ENCODE measurements at places on chromosomes 7 and 10.

- DNase-seq, result no peak
These were observed 203.5 kb upstream of the RNF32 start for GRCh38 chr7:156437021-156437614.

DNA sequence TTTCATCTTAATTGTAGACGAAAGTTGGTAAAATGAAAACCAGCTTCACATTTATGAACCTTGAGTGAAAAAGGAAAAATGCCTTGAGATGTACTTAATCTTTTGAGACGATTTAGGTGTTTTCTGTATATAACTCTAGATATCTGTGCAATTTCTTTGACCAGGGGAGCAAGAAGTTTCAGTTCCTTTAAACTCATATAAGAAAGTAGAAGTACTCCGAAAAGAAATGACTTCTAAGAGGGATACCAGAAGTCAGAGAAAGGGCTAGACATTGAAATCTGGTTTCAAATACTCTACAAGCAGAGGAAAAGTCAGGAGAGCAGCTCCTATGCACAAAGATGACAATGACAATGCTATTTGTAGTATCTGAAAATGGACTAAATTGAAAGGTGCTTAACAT lies 303.7 kb downstream of the BAMBI start:
- DNase-seq, result no peak

- no peak for DNase-seq
These were observed 15.6 kb upstream of the MUC3A start for GRCh38 chr7:100933734-100934133.

- DNase-seq, result no peak
These were observed 31.7 kb upstream of the SLC18A3 start for GRCh38 chr10:49578392-49578791.

GRCh38 chr7:22275661-22276060 lies 81.3 kb downstream of the RAPGEF5 start:
- DNase-seq, result no peak

GRCh38 chr7:148982654-148983199 lies 45.6 kb downstream of the PDIA4 start:
- no peak for DNase-seq

GRCh38 chr7:23514755-23515154 lies 17.0 kb downstream of the TRA2A start:
- DNase-seq, result no peak

DNA sequence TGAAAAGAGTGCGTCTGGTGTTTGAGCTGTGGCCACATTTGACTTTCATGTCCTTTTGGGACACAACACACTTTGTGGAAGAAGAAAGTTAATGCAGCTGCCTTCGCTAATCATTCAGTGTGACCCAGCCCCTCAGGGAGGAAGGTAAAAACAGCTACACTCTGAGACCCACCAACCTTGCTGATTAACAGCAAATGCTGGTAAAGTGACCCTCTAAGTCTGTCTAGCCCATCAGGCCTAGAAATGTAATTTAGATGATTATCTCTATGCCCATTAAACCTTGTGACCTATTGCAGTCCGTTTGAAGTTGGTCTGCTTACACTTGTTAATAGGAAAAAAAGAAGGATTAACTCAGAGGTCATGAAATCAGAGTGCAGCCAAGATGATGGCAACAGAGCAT lies 161.9 kb upstream of the WNT16 start:
- DNase-seq, result no peak

DNA sequence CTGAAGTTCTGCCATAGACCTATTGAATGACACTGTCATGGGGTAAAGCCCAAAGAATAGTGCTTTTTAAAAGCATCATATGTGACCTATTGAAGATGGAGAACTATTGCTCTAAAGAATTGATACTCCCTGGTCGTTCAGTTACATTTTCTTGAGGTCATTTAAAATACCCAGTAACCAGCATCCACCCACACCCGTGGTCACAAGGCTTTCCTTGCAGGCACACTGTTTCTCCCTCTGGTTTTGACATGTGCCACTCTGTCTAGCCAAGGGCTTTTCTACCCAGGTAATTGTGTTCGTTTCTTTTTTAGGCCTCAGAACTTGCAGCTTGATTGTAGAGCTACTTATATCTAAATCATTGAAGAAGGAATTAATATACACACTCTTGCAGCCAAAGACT lies 68.3 kb upstream of the LYZL2 start:
- DNase-seq, result no peak

- DNase-seq, result no peak
These were observed 45.8 kb upstream of the DNAH11 start for GRCh38 chr7:21497072-21497471.

DNA sequence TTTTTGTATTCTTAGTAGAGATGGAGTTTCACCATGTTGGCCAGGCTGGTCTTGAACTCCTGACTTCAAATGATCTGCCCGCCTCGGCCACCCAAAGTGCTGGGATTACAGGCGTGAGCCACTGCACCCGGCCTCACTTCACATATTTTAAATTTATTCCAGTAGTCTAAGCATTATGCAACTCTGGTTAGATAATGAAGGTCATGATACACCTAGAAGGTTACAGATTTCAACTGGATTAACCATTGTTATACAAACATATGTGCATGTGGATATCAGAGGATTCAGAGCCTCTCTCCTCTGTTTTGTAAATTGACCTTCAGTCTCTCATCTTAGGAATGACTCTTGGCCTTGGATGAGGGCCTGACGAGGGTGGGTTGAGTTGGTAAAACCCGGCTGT lies 146.3 kb downstream of the DPP6 start:
- DNase-seq, result no peak

- no peak for DNase-seq
These were observed 104.7 kb downstream of the PHF14 start for GRCh38 chr7:11078247-11078834.

DNA sequence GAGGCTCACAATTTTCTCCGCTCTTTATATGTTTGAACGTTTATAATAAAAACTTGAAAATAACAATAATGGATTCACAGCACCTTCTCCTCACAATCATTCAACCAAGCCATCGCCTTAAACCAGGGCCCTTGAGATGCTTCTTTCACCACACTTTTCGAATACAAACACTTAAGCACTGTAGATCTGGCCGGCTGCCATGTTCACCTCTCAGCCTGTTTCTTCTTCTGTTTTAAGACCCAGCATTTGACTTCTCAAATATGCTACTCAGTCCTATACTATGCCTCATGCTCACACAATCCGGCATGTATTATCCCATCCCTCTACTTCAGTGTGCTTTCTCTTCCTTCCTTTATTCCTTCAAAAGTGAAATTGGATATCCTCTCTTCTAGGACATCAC lies 280.6 kb downstream of the TFEC start:
- no peak for DNase-seq

GRCh38 chr10:84903320-84903719 lies 574.9 kb downstream of the CCSER2 start:
- no peak for DNase-seq

- no peak for DNase-seq
These were observed 47.9 kb upstream of the BAIAP2L1 start for GRCh38 chr7:98448766-98449165.

- DNase-seq, result no peak
These were observed 114.0 kb downstream of the ST7 start for GRCh38 chr7:117067340-117067739.

All from stimulated activated CD4-positive, alpha-beta T cell treated with anti-CD3 and anti-CD28 coated beads, TNF-alpha, amount 100 ng/mL, for 24 hours (primary cell).